ENCODE measurements at places on chromosomes 1 and 21.
A peak's percentile ranks its signal among the peaks of the same experiment; 100 is the strongest.

DNA sequence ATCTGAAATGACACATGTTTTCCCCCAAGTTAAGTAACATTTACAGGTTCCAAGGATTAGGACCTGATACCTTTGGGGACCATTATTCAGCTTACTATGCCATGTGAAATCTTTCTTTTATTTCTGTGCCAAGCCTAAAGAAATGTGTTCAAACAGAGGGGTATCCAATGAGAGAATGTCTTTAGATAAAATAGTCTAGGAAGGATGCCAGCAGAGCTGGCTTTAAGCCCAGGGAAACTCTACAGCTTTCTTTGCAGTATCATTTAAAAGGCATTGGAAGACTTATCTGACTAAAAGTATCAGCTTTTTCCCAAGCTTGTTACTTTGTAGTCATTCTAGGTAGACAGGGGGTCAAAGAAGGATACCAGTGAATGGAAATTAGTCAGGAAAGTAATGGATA lies 860.4 kb downstream of the PLA2G4A start:
- DNase-seq = peak; percentile 54

- no peak for DNase-seq
These were observed 96.5 kb upstream of the WNT4 start for GRCh38 chr1:22239378-22239777.

DNA sequence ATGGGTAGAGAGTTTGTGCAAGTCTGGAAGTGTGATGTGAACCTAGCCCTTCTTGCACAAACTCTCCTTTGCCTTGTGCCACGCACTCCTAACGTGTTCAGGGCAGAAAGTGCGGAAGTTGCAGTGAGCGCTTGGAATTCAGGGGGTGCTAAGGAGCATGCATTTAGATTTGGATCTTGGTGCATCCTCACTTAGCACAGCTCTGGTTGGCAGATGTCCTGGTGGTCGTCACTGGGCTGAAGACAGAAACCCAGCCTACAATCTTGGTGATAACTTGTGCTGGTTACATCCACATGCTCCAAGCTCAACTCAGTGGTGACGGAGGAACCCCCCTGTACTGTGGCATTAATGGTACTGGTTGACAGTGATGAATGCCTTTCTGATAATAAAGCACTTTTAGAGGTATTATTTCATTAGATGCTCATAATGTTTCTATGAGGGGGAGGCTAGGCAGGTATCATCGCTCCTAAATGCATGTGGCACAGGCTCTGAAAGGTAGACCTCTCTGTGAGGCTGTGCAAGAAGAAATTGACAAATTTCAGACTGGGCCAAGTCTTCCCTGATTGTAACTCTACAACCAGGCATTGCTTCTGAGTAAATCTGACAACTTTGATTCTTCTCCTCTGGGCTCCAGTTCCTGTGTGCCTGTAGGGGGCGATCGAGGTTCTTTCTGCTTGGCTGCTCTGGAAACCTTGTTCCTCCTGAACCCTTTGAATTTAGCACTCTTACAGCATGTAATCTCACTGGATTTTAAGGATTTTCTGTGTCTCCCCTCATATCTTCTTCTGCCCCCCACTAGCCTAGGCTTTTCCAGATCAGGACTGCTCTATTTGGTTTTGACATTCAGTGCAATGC lies 40.6 kb downstream of the MAPKAPK2 start:
- peak; percentile 37 for DNase-seq

DNA sequence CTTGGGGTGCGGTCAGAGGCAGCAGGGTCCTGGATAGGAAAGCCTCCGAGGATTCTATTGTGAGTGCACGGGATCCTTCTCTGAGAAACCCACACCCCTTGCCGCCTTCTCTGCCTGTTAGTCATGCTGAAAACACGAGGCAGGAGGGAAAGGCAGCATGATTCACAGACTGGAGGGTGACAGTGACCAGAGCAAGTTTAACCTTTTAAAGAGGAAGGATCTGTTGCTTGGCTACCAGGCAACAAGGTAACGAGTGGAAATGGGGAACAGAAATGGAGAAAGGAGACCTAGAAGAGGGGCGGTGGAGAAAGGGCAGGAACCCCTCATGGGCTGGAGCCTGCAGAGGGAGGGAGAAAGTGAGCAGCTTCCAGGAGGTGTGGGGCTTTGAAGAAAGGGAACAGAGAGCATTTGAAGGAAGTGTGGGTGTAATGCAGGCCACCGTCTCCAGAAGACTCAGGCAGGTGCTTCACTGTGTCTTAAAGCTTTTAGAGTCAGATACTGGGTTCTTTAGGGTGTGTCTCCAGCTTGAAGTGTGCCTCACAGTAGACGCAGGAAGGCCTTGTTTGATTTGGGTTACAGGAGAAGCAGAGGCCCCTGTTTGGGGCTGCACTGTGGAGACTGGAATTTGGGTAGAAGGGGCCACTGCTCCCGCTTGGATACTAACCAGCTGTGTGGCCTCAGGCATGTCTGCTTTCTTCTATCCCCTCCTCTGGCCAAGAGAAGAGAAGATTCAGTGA lies 19.1 kb downstream of the OPTC start:
- DNase-seq = peak; percentile 96

- DNase-seq = no peak
These were observed 1.7 kb upstream of the ARHGAP29 start for GRCh38 chr1:94239051-94239450.

DNA sequence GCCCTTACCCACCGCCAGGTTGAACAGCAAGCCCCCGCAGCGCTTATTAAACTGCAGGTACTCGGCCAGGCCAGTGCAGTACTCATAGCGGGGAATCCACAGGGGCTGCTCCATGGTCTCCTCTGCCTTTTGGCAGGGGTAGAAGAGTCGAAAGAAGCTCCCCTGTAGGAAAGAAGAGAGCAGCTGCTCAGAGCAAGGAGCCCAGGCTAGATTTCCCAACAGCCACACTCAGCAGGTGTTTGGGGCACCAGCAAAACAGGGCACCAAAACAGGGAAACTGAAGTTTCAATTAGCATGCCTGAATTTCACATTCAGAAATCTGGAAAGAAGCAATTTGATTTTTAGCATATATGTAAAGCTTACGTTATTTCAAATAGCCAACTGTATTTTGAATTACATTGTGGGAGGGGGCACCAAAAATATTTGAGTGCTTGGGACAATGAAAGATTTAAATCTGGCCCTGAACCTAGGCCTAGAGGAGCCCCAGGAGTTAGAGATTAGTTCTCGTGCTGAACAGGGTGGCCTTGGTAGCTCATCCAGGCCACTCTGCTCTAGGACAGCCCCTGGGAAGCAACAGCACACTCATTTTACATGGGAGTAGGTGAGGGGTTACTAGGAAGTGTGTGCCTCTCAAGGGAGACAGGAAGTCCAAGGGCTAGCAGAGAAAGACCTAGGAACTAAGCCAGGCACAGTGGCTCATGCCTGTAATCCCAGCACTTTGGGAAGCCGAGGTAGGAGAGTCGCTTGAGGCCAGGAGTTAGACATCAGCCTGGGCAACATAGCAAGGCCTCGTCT lies 8.2 kb downstream of the PAFAH2 start:
- no peak for DNase-seq
